ENCODE measurements at places on chromosomes 12 and 14.
A peak's percentile ranks its signal among the peaks of the same experiment; 100 is the strongest.

- DNase-seq = peak; percentile 26
Measured at GRCh38 chr12:98861251-98861650, 216.2 kb downstream of the APAF1 start.

GRCh38 chr12:69833696-69834095 lies 8.7 kb downstream of the MYRFL start:
- DNase-seq = no peak

GRCh38 chr12:79217306-79217705 lies 352.7 kb downstream of the SYT1 start:
- peak; percentile 29 for DNase-seq

DNA sequence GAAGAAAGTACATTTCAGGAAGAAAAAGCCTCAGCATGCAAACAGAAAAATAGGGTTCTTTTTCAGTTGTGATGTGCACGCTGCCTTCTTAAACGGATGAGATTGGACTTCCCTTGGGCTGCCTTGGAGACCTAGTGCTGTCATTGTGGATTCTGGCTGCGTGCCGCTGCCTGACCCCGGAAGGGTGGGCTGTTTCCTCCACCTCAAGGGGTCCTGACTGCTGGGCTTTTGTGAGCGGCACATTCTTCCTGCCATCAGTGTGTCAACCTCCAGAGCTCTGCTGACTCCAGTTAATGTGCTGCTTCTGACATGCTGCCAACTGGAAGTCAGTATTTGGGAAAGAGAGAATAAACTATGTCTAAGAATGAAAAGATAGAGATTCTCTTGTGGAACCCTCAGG lies 25.1 kb downstream of the CCNK start:
- no peak for DNase-seq

DNA sequence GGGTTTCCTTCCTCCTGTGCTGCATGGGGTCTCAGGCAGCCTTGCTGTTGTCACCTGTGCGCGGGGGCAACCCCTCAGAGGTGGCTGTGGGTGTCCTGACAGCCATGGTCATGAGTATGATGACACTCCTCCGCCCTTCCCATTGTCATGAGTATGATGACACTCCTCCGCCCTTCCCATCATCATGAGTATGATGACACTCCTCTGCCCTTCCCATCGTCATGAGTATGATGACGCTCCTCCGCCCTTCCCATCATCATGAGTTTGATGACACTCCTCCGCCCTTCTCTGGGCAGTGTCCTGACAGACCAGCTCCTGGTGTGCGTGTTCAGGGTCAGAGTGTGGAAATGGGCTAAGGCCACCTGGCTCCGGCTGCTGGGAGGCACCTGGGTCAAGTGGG lies 40.0 kb downstream of the FBRSL1 start:
- peak; percentile 22 for DNase-seq

- DNase-seq = no peak
Measured at GRCh38 chr12:126432780-126433179, 1367.5 kb downstream of the AACS start.

GRCh38 chr12:82517027-82517426 lies 158.7 kb downstream of the METTL25 start:
- peak; percentile 77 for DNase-seq

GRCh38 chr12:94707892-94708291 lies 57.5 kb upstream of the TMCC3 start:
- DNase-seq = no peak

DNA sequence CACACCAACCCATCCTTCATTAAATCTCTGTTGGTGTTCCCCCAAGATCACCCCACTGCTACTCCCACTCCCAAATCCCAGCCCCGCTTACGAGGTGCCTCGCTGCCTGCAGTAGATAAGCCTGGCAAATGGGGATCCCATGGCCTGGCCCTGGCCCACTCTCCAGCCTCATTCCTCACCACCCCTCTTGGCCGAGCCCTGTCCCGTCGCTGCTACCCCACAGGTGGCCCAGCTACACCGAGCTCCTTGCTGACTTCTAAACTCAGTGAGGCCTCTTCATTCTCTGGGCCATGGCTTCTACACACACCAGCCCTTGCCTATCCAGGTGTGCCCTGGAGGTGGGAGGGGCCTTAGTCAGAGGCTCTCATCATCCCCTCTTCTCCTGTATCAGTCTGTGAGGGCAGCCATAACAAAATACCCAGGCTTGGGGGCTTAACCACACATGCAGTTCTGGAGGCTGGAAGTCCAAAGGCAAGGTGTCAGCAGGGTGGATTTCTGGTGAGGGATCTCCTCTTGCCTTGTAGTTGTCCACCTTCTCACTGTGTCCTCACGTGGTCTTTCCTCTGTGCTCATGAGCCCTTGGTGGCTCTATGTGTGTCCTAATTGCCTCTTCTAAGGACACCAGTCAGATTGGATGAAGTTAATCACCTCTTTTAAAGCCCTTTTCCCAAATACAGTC lies 92.8 kb downstream of the PRMT8 start:
- no peak for DNase-seq

- DNase-seq = peak; percentile 9
Measured at GRCh38 chr12:46549527-46550265, 177.1 kb upstream of the SLC38A2 start.

All from NCI-H69 (cell line).